ENCODE measurements at places on chromosomes 2 and 18.

- H3K4me1 ChIP-seq, result no peaks in the 10 kb centered on the region
- H3K36me3 ChIP-seq, result no peaks in the 10 kb centered on the region
- no peak for DNase-seq
- H3K27ac ChIP-seq, result no peak overlapping the region
Observed at GRCh38 chr2:98487806-98488189, 43.1 kb downstream of the INPP4A start.

DNA sequence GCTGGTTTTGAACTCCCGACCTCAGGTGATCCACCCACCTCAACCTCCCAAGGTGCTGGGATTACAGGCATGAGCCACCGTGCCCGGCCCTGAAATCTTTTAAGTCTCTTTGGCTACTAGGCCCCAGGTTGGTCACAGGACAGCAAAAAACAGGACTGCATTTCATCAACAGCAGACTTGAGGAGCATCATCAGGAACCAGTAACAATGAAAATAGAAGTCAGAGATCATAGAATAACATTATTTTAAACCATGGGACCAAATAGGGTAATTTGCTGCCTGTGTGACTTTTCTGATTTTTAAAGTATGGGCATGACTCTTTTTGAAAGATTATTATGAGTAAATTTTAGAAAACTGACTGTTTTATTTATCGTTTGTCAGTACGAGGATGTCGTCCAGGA is 24.8 kb downstream of the PPP1CB start:
- H3K4me3 ChIP-seq, result no peak overlapping the region
- H3K36me3 ChIP-seq, result peaks cover 29% of the 10 kb centered on the region
- H3K4me1 ChIP-seq, result no peaks in the 10 kb centered on the region
- H3K27ac ChIP-seq, result no peak overlapping the region
- no peak for DNase-seq

- peak; percentile 25 for DNase-seq
- H3K27ac ChIP-seq, result no peak overlapping the region
- peaks cover 4% of the 10 kb centered on the region for H3K36me3 ChIP-seq
- H3K4me3 ChIP-seq, result no peak overlapping the region
Observed at GRCh38 chr2:69381337-69381737, 5.7 kb downstream of the GFPT1 start.

DNA sequence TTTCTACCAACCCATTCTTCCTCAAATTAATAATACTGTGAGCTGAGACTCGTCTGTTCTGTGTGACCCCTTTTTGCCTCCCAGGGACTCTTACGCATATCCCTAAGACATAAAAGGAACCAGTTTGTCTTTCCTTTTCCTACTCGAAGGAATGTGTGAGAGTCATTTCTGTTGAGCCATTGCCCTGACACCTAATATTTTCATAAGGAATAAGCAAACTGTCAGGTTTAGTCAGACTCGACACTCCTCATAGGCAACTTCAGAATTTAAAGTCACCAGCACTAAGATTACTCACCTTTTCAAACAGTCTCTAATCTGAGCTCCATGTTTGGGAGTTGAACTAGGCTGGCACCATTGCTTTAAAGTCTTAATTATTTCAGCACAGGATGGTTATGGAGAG is 305.5 kb downstream of the IKZF2 start:
- no peaks in the 10 kb centered on the region for H3K27me3 ChIP-seq
- peak; percentile 76 for DNase-seq
- H3K27ac ChIP-seq, result peak overlapping the region; percentile 89
- no peak overlapping the region for H3K4me3 ChIP-seq

DNA sequence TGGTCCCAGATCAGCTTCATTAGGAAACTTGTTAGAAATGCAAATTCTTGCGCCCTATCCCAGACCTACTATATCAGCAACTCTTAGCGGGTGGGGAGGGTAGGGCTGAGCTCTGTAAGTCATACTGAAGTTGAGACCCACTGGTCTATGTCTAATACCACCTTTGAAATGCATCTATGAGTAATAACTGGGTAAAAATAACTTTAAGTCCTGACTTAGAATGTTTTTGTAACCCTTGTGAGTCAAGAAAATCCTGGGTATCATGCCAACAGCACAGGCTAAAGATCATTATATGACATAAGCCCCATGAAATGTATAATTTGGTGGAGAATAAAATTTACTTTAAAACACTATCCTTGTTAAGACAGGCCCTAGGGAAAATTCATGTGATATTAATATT is 41.4 kb downstream of the PRKD3 start:
- peaks cover 35% of the 10 kb centered on the region for H3K36me3 ChIP-seq
- H3K4me1 ChIP-seq, result peaks cover 18% of the 10 kb centered on the region
- peak overlapping the region; percentile 85 for H3K27ac ChIP-seq
- no peaks in the 10 kb centered on the region for H3K27me3 ChIP-seq
- DNase-seq, result peak; percentile 92

DNA sequence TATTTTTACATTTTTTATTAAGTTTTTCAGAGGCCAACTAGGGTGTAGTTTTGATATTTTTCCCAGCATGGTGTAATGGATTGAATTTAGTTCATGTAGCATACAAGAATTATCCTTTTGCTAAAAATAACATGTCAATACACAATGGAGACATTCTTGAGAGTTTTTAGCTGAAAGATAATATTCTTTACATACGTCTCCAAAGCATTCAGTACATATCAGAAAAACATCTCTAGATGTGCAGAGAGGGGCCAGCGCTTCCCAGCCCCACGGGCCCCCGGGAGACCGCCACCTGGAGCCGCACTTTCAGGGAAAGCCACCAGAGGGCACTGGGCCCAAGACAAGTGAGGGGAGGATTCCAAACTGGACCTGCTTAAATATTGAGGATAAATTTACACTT is 499.4 kb downstream of the GALR1 start:
- no peak overlapping the region for H3K4me3 ChIP-seq
- DNase-seq, result no peak
- H3K4me1 ChIP-seq, result no peaks in the 10 kb centered on the region
- no peak overlapping the region for H3K27ac ChIP-seq
- no peaks in the 10 kb centered on the region for H3K36me3 ChIP-seq

GRCh38 chr18:23573020-23573419 is 13.3 kb downstream of the NPC1 start:
- no peak overlapping the region for H3K4me3 ChIP-seq
- no peak for DNase-seq
- H3K4me1 ChIP-seq, result peaks cover 9% of the 10 kb centered on the region
- H3K36me3 ChIP-seq, result peaks cover 27% of the 10 kb centered on the region

DNA sequence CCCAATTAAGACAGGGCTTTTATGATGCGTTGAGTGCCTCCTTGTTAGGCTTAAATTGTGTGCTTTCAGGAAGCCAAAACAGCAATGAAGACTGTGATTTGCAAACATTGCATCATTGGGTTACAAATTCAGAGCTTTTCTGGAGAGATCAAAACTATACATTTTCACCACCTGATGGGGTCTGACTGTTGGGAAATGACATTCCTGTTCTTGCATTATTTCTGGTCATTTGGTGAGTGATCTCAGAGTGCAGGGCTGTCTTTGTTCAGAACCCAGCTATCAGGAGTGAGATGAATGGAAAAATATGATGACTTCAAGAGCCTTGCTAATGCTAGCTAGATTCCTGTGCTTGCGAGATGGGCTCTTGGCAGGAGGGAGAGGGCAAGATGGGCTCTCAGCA is 39.1 kb downstream of the SH3RF3 start:
- no peaks in the 10 kb centered on the region for H3K36me3 ChIP-seq
- no peak overlapping the region for H3K27ac ChIP-seq
- no peak overlapping the region for H3K4me3 ChIP-seq
- H3K27me3 ChIP-seq, result no peaks in the 10 kb centered on the region

GRCh38 chr2:8752385-8752784 is 70.5 kb downstream of the ID2 start:
- peaks cover 4% of the 10 kb centered on the region for H3K36me3 ChIP-seq
- H3K4me1 ChIP-seq, result peaks cover 4% of the 10 kb centered on the region
- no peak for DNase-seq
- no peaks in the 10 kb centered on the region for H3K27me3 ChIP-seq

DNA sequence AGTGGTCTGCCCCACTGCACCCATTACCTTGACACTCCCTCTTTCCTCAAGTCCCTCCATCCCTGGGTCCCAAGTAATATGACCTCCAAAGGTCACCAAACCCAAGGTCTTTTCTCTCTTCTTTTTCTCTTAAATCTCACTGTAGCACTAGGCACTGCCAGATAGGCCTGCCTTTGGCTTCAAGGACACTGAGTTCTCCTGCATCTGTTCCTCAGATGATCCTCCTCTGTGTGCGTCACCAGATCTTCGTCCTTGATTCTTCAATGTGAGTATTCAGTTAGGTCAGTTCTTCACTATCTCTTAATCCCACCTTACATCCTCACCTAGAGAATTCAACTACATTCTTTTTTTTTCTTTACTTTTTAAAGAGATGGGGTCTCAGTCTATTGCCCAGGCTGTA is 249.2 kb downstream of the NBAS start:
- no peak overlapping the region for H3K4me3 ChIP-seq
- H3K4me1 ChIP-seq, result no peaks in the 10 kb centered on the region
- DNase-seq, result no peak
- no peaks in the 10 kb centered on the region for H3K27me3 ChIP-seq

- no peaks in the 10 kb centered on the region for H3K4me1 ChIP-seq
- no peaks in the 10 kb centered on the region for H3K27me3 ChIP-seq
- H3K4me3 ChIP-seq, result no peak overlapping the region
- H3K36me3 ChIP-seq, result no peaks in the 10 kb centered on the region
- DNase-seq, result peak; percentile 18
- H3K27ac ChIP-seq, result no peak overlapping the region
Observed at GRCh38 chr2:102278720-102279390, 32.5 kb upstream of the IL1RL1 start.

DNA sequence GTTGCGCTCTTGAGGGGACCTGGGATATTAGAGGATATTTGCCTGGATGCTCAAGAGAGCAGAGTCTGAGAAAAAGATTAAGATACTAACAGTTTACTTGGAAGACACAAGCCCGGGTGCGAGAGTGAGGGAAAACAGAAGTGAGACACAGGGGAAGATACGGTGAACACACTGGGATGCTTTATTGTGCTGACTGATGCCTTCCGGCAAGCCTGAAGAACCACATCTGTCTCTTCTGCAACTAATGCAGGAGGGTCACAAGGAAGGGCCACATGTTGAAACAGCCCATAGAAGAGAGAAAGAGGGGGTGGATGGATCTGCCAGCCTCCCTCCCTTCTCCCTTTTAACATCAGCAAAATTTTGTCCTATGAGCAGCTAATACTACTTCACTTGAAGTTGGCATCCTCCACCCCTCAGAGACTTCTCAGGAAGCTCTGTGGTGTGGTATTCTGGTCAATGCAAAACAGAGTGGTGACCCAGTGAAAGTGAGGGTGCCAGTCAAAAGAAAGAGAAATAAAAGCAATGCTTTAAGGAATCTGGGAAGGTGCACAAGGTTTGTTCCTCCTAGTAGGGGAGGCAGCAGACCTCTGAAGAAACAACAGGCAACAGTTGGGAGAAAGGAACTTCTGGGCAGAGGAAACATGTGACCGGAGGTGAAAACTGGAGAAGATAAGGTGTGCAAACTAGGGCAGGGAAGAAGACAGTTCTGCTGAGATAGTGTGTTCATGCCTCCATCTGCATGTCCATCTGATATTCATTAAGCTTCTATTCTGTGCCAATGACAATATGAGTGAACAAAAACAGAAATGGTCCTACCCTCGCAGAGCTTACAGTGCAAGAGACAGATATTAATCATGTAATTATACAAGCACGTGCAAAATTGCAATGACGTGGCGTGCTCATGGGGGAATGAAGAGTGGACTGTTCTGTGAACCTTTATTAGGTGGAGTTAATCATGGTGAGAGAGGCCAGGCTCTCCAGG is 107.1 kb downstream of the LYPD6B start:
- no peak overlapping the region for H3K27ac ChIP-seq
- no peak for DNase-seq
- no peaks in the 10 kb centered on the region for H3K36me3 ChIP-seq

- no peaks in the 10 kb centered on the region for H3K27me3 ChIP-seq
- no peak for DNase-seq
- H3K27ac ChIP-seq, result no peak overlapping the region
- H3K4me1 ChIP-seq, result no peaks in the 10 kb centered on the region
- no peaks in the 10 kb centered on the region for H3K36me3 ChIP-seq
Observed at GRCh38 chr18:13831864-13832508, 8.0 kb downstream of the MC5R start.

DNA sequence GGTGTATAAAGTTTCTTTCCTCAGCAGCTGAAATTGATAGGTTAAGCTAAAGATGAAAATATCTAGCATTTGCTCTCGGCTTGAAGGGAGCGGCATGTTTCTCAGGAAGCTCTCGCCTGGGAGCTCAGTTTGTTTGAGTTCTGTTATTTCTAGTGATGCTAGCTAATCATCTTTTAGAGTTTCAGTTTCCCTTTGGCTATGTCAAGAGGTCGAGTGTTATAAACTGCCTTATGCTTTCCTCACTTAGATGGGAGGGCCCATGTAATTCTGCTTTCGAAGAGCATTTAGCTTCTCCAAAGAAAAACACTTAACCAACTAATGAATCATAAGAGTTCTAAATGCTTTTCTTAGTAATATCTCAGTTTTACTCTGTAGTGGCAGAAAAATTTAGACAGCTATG is 33.6 kb downstream of the PLCL1 start:
- no peaks in the 10 kb centered on the region for H3K27me3 ChIP-seq
- no peak overlapping the region for H3K4me3 ChIP-seq
- no peaks in the 10 kb centered on the region for H3K4me1 ChIP-seq
- no peaks in the 10 kb centered on the region for H3K36me3 ChIP-seq

Data from astrocyte (in vitro differentiated cells and primary cell).